ENCODE measurements at places on chromosomes 7 and 10.

- no peak for DNase-seq
Measured at GRCh38 chr10:44981172-44982113, 2.8 kb upstream of the DEPP1 start.

DNA sequence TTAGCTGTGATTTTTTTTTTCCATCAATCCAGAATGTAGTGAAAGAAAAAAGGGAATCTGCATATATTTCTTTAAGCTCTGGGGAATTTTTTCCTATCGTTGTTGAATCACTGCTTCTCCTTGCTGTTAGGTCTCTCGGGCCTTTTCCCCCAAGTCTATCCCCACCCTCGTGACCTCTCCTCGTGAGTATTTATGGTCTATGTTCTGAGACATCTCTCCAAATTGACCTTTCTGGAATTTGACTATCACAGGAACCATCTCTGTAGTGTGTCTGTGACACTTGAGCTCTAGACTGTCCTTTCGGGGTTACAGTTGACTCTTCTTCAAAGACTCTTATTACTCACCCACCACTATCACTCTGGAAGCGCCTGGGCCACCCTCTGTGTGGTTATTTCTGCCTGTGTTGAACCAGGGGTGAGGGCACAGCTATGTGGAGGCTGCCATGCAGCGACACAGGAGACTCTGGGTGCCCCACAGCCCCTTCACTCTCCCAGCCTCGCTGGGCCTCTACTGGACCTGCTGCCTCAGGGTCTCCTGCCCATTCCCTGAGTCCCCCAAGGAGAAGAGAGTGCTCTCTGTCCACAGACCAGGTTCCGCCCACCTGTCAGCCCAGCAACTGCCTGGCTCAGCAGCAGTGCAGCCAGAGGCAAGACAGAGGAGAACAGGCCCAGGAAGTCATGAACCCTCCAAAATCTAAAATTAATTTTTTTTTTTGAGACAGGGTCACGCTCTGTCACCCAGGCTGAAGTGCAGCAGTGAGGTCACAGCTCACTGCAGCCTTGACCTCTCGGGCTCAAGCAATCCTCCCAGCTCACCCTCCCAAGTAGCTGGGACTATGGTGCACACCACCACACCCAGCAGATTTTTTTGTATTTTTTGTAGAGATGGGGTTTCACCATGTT is 45.7 kb upstream of the PTPRN2 start:
- DNase-seq = peak; percentile 21

GRCh38 chr10:53909791-53910190 is 891.2 kb downstream of the PCDH15 start:
- DNase-seq = no peak

DNA sequence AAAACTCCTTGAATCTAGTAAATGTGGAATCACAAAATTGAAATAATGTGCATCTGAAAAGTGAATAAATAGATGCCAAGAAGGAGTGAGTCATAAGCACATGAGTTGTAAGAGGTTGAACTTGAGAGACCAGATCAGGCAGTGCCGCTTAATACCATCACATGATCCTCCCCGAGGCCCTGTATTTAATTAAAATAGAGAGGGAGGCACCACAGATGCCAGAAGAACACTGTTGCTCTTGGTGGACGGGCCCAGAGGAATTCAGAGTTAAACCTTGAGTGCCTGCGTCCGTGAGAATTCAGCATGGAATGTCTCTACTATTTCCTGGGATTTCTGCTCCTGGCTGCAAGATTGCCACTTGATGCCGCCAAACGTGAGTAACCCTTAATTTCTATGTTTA is at the start of gene GPNMB:
Gene GPNMB (plus strand): TSS at position 221 of the 400 bp plus-strand sequence. CDS start 83 bp downstream, at position 304.
- no peak for DNase-seq

DNA sequence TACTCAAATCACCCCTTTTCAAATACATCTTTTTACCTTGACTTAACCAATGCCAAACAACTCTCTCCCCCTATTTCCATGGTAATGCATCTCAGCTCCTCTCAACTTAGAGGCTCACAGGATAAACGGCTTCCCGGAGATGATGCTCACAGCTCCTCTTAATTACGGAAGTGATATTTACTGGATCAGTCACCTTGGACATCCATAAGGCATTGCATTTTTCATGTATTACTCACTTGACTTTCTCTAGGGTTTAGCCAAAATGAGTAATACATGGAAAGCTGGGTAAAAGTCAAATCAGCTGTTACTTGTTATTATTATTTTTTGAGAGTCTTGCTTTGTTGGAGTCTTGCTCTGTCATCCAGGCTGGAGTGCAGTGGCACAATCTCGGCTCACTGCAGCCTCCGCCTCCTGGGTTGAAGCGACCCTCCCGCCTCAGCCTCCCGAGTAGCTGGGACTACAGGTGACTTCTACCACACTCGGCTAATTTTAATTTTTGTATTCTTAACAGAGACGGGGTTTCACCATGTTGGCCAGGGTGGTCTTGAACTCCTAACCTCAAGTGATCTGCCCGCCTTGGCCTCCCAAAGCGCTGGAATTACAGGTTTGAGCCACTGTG is 73.3 kb upstream of the RHEB start:
- DNase-seq = no peak

DNA sequence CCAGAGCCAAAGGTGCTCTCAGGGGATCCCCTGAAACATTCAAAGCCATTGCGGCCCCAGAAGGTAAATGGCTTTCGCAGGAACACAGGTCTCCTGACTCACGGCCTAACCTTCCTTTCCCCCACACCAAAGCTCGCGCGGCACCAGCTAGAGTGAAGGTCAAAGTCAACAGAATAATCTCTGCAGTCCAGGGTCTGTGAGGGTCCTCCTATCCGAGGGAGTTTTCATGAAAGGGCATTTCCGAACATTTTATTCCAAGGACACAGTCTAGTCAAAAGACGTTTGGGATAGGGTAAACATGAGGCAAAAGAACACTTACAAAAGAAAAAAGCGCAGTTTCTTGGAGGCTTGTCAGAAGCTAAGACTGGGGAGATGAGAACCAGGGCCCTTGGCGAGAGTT is 559 bp upstream of the STEAP2 start:
- DNase-seq = no peak

DNA sequence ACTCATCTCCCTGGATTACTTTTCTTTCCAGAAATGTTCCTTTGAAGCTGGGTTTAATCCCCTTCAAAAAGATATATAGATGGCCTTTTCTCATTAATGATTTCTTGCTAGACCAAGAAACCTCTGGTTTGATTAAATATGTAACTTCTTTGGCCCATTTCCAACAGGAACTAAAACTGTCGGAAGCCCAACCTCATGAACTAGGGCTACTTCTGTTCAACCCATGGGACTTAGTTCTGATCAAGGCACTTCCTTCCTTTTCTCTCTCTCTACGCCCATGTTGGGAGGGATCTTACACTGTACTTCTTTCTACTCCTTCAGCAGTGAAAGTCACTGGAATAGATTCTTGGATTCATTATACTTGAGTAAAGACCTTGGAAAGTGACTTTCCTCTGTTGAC is 83.6 kb downstream of the TMEM106B start:
- no peak for DNase-seq

Data from activated CD4-positive, alpha-beta T cell treated with anti-CD3 and anti-CD28 coated beads for 36 hours (primary cell).